ENCODE measurements at places on chromosomes 6 and 20. TPM values are rescaled to one million over a fixed set of nuclear protein-coding genes. Genes with fewer than 3 reads are reported as not detected.

Gene NFS1
- 21.7 TPM for total RNA-seq

Gene GRM1
- under 0.01 TPM for total RNA-seq

Gene MATN4
- total RNA-seq: not detected

Gene GTSF1L
- not detected for total RNA-seq

Gene HNF4A
- total RNA-seq: not detected

Gene C20orf144
- under 0.01 TPM for total RNA-seq

Gene AHCY
- 87.6 TPM for total RNA-seq

Gene SPO11
- total RNA-seq: not detected

Gene PDE10A
- 3.3 TPM for total RNA-seq

Gene FAM83C
- not detected for total RNA-seq

Gene SLC22A2
- under 0.01 TPM for total RNA-seq

Gene PBOV1
- not detected for total RNA-seq

Gene DDO
- total RNA-seq: 3.6 TPM

Gene SLC35A1
- 15.6 TPM for total RNA-seq

Gene HAO1
- not detected for total RNA-seq

Gene DSN1
- 8.0 TPM for total RNA-seq

Gene SAMD5
- total RNA-seq: 0.59 TPM

Gene BPIFA1
- total RNA-seq: not detected

Gene HTR1E
- not detected for total RNA-seq

Gene SNX9
- total RNA-seq: 177 TPM

Gene HCRTR2
- total RNA-seq: not detected

Gene SDC4
- total RNA-seq: 182 TPM

Gene ELOVL2
- total RNA-seq: 0.29 TPM

Gene MTFR2
- total RNA-seq: 1.5 TPM

Gene MYLK4
- total RNA-seq: 0.36 TPM

Gene PRELID3B
- total RNA-seq: 72.2 TPM

Gene OR2H1
- total RNA-seq: not detected

Gene SLC44A4
- not detected for total RNA-seq

Gene PPP1R3G
- 3.3 TPM for total RNA-seq

Gene SLC24A3
- total RNA-seq: 1.1 TPM

Gene SLC17A2
- total RNA-seq: not detected

Gene ZFP57
- total RNA-seq: 0.36 TPM
